ENCODE measurements at places on chromosomes 4 and X.

DNA sequence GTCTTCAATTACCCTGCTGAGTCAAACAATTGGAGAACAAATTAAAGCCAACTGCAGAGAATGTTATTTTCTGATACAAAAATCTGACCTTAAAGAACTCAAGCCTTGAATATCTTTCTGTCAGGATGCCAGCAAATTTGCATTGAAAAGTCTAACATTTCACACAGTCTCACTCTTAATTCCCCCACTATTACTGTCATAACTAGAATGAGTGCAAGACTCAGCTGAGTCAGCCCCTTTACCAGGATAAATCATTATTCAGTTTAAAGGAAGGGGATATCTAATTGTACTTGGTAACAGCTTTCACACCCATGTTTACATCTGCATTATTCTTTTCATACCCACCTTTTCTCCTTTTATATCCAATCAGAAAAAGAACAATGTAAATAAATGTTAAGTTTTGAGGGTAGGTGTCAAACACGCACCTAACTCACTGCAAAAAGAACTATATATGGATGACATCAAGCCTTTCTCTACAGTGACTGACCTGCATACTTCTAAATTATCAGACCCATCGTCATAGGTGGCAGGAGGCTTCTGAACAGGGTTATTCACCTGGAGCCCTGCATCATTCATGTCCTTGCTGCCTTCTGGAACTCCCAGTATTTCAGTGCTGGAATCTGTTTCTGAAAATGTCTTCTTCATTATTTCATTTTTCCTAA, 117.4 kb downstream of the TMA16 start:
- no peak for DNase-seq

- peak; percentile 68 for DNase-seq
These were observed 120.5 kb upstream of the FAT1 start for GRCh38 chr4:186844059-186844681.

DNA sequence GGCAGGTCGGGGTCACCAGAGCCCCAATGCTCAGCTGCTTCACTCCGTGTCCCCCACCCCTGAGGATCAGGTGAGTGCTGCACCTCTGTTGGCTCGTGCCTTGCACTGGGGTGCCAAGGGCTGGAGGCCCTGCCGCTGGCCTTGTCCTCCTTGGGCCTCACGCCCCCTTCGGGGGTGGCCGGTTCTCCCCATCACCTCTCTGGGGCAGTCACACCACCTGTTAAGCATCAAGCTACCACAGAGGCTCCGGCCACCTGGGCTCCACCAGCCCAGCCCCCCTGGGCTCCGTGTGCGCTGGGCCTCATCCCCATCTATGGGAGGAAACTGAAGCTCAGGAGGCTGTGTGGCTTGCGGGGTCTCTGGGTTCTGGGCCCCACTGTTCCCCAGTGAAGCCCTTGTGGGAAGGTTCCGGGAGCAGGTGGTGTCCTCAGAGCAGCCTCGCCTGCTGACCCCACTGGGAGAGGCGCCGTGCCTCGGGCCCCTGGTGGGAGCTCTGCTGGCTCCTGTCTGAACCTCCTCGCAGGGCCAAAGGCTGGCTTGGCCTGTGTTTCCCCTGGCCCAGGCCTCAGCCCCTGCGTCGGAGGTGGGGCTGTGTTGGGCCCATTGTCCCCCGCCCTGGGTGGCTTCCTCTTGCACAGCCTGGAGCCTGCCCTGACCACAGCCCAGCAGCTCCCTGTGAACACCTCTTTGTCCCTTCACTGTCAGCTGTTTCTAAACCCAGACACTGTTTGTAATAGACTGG, 30.8 kb downstream of the DOK7 start:
- DNase-seq, result no peak

DNA sequence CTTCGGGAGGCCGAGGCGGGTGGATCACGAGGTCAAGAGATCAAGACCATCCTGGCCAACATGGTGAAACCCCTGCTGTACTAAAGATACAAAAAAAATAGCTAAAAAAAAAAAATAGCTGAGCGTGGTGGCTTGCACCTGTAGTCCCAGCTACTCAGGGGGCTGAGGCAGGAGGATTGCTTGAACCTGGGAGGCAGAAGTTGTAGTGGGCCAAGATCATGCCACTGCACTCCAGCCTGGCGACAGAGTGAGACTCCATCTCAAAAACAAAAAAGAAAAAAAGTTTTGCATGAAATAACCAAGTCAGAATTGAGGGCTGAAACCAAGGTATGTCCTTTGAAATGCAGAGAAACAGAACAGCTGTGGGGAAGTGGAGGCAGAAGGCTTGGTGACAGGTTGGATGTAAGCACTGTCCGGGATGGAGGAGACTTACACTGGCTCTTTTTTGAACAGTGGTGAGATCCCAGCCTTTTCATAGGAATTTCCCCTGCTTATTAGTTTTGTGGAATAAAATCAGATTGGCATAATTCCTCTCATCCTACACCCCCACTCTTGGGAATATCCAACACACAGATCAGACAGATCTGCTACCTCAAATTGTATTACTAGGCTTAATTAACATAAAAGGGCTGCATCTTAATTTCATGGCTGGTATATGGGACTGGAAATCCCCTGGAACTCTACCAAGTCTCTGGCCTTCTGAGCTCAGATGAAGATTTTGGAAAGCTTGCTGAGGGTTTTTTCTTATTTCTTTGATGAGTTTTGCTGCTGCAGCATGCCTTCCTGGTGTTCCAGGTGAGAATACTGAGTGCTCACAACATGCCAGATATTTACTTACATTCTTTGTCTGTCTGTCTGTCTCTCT, 18.8 kb upstream of the C4orf36 start:
- peak; percentile 58 for DNase-seq

DNA sequence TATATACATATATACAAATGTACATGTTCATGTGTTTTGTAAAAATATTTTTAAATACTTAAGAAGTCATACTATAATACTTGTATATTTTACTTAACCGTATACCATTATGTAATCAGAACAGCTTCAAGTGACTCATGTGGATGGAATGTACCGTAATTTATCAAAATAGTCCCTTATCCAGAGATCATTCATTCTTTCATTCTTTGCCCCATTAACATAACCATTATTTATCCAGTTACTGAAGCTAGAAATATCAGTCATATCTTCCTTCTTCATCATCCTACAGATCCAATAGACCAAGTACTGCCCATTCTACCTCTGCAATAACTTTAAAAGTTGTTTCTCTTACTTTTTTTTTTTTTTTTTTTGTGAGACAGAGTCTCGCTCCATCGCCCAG, 164.2 kb downstream of the MAB21L2 start:
- peak; percentile 73 for DNase-seq

- DNase-seq, result no peak
These were observed 5.5 kb upstream of the ANTXR2 start for GRCh38 chr4:80078346-80079092.

DNA sequence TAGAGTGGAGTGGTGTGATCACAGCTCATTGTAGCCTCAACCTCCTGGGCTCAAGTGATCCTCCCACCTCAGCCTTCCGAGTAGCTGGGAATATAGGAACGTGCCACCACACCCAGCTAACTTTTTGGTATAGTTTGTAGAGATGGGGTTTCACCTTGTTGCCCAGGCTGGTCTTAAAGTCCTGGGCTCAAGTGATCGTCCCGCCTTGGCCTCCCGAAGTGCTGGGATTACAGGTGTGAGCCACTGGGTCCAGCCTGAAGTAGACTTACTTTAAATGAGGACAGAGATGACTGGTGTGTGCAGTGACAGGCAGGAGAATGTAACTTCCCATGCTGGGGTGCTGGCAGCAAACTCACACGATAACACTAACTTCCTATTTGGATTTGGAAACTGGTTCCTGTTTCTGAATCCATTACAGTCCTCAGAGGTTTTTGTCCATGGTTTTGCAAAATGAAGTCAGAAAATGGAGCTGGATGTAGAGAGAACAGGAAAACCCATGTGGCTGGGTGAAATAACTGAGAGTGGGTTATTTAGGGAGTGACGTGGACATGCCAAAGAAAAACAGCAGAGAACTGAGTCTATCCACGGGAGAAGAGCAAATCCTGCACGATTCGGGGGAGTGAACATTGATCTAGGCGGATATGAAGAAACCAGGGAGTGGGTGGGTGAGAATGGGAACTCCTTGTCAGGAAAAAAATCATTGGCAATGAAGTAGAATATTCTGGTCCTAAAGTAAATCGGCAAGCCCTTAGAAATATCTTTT, 95.6 kb downstream of the GATB start:
- no peak for DNase-seq

DNA sequence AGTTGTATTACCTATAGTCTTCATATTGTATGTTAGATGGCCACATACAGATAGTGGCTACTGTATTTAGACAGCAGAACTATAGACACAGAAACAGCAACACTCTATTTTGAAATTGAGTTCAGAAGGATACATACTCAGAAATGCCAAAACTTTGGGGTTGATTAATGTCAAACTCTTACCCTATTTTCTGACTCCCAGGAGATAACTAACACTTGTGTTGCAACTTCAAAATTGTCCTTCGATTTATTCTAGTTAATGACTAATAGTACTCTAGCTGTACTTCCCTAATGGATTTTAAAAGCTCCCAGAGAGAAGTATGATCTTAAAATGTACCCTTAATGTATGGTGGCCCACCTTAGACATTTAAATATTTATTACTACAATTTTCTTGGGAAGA, 229.9 kb upstream of the UGT8 start:
- DNase-seq, result no peak

GRCh38 chr4:41358647-41359421, 102.1 kb downstream of the UCHL1 start:
- DNase-seq, result no peak

GRCh38 chrX:153650959-153651358, 4.0 kb downstream of the DUSP9 start:
- DNase-seq, result no peak

DNA sequence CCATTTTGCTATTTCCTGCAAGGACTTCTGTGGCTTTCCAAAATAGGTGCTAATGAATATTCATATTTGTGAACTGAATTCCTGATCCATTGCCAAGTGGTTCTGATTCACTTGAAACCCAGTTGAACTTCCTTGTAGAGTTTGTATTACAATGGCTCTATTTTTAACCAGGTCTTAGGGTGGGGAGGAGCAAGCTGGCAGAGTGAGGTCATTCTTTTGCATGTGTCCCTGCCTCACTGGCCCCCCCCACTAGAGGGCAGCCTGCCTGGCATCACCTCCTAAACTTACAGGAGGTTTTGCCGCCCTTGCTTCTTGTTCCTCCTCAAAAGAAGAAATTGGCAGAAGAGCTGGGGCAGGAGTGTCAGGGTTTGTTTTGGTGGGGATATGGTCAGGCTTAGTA, 10.5 kb downstream of the PTTG2 start:
- DNase-seq, result peak; percentile 60

- DNase-seq, result peak; percentile 36
These were observed 14.5 kb downstream of the TNIP2 start for GRCh38 chr4:2741626-2742025.

GRCh38 chr4:89482926-89483595, 175.5 kb upstream of the GPRIN3 start:
- DNase-seq, result no peak

DNA sequence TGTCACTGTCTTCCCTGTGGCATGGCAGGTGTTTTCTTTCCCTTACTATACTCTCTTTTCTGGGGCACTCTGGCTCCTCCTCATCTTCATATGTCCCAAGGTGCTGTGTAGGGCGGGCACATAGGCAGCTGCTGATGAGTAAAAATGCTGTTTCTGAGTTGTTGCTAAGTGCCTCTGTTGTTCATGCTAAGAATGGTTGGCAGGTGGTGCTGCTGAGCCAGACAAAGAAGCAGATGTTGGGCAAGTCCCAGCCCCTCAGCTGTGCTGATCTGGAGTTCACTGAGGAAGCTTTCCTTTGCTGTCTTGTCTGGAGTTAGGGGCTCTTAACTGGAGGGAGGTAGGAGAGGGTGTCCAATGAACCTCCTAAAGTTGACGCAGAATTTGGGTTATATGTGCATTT, 40.6 kb downstream of the HADH start:
- DNase-seq, result peak; percentile 89

- no peak for DNase-seq
These were observed 52.2 kb downstream of the STIM2 start for GRCh38 chr4:26912810-26913209.

DNA sequence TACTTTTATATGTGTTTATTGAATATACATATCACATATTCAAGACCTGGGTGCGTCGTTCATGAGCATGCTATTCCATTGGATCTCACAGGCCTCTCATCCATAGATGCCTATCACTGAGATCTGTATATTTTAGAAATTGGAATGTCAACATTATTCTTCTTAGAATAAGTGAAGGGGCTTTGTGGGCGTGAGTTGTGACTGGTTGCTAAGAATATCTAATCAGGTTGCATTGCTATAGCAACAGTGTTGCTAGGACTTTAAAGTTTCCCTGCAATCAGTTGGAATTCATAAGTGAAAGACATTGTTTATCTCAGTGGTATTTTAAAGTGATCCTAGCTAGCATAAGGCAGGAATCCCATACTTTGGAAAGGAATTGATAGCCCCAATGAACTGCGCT, 36.7 kb upstream of the ANK2 start:
- DNase-seq, result peak; percentile 2

- peak; percentile 81 for DNase-seq
These were observed 679.9 kb downstream of the RPA4 start for GRCh38 chrX:97563531-97564133.

GRCh38 chrX:15376956-15377355, 7.3 kb downstream of the VEGFD start:
- peak; percentile 19 for DNase-seq

DNA sequence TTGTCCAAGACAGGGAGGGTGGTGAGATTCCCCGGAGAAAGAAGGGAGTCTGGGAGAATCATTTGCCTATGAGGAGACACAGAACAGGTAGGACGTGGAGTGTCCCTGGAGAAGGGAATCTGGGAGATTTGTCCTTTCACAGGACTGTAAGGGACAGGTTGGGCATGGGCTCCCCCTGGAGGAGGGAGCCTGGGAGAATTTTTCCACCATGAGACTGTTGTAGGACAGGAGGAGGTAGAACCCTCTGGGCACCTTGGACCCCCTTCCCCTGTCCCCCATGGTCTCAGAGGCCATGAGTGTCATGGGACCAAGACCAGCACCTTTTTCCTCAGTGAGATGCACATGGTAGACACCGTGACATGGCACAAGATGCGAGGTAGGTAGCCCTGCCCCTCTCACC, 2.8 kb downstream of the PORCN start:
- no peak for DNase-seq
